Thoracic aorta (tissue), 2 donors: ENCODE measurements at places on chromosomes 6 and 20.

DNA sequence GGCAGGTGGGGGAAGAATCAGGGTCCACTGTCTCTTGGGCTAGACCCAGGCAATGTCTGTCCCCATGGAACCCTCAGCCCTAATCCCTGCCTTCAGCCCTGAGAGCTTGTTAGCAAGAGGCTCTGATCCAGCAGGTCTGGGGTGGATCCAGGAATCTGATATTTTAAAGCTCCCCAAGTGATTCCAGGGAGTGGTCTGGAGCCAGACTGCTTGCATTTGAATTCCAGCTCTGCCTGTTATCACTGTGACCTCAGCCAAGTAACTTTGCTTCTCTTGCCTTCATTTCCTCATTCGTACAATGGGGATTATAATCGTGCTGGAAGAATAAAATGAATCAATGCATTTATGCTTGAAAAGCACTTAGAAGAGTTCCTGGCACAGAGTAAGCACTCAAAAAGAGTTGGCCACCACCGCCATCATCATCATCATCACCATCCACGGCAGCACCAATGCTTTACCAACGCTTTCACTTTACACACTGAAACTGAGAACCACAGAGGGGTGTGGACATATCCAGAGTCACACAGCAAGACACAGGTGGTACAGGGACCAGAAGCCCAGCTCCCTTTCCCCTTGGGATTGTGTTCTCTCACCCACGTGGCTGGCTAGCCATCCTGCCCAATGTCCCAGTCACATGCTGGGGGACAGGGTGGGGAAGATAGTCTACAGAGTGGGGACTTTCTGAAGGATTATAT, 75.7 kb upstream of the RALY start:
- DNase-seq, result no peak

GRCh38 chr6:15352845-15353244, 107.0 kb downstream of the JARID2 start:
- DNase-seq, result no peak

DNA sequence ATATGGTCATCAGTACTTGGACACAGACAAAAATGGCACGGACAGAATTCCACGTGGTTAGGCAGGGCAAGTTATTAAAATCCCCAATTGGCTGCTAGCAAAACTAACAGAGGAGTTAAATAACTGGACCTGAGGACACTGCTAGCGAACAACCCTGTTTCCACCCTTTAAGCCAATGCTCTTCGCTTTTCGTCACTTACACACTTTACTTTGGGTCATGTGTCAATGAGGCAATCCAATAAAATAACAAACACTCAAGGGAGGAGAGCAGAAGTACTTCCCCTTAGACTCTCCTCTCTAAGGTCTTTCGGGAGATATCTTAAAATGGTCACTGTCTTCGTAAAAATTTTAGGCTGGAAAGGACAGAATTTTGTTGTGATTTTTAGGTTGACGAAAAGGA, 68.6 kb downstream of the LCA5 start:
- no peak for DNase-seq

GRCh38 chr6:156068881-156069280, 613.2 kb upstream of the NOX3 start:
- DNase-seq, result no peak

- DNase-seq, result no peak
These were observed 38.3 kb downstream of the FAM120B start for GRCh38 chr6:170344631-170345576.

DNA sequence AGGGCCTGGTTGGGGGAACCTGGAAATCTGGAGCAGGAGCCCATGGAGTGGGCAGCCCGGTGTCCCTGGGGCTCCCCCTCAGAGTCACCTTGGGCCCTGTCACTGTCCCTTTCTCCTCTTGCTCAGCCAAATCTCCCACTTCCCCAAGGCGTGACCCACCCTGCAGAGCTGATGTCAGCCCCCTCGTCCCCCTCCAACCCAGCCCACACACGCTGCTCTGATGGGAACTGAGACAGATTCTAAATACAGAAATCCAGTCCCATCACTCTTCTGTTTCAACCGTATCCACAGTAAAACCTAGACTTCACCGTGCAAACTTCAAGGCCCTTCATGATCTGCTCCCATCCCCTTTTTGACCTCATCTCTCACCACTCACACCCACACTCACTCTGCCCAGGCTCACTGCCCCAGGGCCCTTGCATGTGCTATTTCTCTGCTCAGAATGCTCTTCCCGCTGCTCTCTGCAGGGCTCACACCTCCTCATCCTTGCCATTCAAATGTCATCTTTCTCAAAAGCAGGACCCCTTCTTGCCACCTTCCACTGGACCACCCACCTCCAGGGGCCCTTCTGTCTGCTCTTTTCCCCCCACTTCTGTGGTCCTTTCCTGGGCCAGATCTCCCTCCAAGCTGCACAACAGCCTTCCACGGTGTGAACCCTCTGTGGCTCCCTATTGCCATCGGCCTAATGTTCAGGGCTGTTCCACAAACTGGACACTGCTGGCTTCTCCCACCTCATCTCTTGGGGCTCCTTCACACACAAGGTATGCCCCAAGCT, 16.6 kb downstream of the TGM2 start:
- no peak for DNase-seq

GRCh38 chr6:151721671-151722070, 85.8 kb upstream of the ESR1 start:
- DNase-seq, result no peak

- no peak for DNase-seq
These were observed 231.6 kb downstream of the MAFB start for GRCh38 chr20:40457404-40457803.

DNA sequence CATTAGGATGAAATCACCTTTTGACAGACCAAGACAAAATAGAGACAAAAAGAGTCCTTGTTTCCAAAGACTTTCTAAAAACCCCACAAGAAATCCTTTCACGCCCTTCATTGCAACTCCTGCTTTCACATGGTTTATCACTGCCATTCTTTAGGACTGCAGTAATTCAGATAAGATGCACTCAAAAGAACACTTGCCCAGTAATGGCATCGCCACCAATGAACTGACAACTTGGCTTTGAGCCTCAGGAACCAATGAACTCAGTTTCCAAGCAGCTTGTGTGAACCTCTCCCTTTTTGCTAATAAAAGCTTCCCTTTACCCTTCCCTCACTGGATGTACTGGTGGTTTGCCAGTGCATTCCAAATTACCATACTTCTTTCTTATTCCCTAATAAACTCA, 21.8 kb downstream of the OSTM1 start:
- no peak for DNase-seq

DNA sequence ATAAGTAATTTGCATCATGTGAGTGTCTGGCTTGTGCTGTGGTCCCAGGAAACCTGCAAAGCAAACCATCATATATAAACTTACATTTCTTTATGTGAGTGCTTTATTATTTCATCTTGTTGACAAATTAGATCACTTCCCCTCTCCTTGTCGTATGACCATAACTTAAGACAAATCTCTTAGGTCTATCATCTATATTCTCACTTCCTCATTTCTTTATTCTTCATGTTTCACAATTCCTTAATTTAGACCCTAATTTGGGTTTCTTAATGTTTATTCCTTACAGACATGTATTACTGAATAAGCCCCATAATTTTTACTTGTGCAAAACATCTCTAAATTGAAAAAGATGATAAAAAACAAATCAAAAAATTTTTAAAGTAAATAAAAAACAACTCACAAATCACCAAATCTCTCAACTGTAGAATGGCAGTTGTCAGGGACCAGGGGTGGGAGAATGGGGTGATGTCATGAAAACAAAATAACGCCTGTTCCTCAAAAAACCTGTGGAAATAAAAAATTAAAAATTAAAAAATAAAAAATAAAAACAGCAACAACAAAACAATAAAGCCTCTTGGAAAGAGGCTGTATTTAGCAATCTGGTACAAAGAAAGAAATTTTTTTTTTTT, 49.5 kb upstream of the FBXO30 start:
- DNase-seq, result no peak

DNA sequence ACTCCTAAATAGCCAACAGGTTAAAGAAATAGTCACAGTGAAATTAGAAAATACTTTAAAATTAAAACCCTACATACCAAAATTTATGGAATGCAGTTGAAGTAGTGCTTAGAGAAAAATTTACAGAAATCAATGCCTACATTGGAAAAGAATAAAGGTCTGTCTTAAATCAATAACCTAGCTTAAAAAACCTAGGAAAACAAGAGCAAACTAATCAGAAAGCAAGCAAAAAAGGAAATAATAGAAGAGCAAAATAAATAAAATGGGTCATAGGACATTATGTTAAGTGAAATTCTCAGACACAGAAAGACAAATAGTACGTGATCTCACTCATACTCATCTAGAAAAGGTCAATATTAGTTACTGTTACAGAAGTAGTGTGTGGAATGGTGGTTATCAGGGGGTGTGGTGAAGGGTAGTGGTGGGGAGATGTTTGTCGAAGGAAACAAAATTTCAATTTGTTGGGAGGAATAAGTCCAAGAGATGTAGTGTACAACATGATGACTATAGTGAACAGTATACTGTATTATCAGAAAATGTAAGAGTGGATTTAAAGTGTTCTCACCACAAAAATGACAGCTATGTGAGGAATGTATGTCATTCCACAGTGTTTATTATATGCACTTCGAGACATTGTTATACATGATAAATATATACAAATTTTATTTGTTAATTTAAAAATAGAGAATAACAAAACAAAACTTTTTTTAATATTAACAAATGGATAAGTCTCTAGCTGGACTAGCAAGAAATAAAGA, 423.6 kb downstream of the CDH26 start:
- DNase-seq, result no peak

DNA sequence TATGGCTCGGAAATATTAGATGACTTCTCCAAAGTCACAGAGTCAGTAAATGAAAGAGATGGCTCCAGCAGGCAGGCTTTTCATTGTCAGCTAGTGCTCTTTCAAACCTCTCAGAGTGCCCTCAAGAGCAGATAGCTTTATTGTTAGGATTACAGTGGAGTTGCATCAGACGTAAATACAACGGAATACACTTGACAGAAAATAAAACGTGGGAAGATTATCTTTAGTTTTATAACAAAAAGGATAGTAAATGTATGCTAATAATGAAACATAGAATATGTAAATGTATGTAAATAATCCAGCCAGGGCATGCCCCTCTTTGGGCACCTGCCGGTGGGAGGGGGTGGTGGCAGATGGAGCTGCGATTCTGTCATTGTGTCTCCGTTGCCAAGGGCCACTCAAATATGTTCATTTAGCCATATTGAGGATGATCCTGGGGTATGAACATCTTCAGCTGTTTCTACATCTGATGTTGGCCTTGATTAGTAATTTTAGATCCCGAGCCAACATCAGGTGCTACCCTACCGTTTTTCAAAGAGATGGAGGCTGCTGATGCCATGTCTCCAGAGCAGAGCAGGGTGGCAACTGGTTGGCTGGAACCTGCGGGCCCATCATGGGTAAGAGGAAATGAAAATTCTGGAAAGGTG, 358.3 kb upstream of the SULF2 start:
- no peak for DNase-seq
